ENCODE measurements at places on chromosomes 12 and 14.

- DNase-seq: no peak
Measured at GRCh38 chr12:53053218-53054111, 3.6 kb downstream of the TNS2 start.

- no peak for DNase-seq
Measured at GRCh38 chr14:72700338-72701236, 193.3 kb downstream of the DPF3 start.

GRCh38 chr14:56235388-56235787, 117.2 kb downstream of the PELI2 start:
- no peak for DNase-seq

DNA sequence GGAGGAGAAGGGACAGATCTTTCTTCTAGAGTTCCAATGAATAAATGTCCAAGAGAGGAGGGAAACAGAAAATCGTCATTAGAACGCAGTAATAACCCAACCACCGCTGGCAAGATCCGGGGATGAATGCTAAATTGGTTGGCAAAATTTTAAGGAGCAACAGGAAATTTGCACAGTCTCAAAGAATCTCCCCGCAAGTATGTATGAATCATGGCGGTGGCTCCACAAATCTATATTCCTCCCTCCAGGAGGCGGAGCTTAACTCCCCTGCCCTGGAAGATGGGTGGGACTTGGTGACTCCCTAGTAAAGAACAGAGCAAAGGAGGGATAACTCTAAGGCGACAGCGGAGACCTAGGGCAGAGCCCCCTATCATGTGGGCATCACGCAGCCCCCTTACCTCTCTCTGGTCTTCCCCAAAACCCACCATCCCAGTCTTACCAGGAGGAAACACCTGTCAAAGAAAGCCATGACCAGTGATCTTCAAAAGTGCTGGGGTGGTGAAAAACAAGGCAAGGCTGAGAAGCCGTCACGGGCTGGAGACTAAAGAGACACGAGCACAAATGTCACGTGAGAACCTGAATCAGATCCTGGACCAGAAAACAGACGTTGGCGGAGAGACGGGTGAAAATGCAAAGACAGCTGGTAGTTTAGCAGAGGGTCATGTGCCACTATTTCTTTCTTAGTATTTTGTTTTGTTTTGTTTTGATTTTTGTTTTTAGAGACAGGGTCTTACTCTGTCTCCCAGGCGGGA, 125.8 kb downstream of the NCOR2 start:
- DNase-seq: peak; percentile 97

DNA sequence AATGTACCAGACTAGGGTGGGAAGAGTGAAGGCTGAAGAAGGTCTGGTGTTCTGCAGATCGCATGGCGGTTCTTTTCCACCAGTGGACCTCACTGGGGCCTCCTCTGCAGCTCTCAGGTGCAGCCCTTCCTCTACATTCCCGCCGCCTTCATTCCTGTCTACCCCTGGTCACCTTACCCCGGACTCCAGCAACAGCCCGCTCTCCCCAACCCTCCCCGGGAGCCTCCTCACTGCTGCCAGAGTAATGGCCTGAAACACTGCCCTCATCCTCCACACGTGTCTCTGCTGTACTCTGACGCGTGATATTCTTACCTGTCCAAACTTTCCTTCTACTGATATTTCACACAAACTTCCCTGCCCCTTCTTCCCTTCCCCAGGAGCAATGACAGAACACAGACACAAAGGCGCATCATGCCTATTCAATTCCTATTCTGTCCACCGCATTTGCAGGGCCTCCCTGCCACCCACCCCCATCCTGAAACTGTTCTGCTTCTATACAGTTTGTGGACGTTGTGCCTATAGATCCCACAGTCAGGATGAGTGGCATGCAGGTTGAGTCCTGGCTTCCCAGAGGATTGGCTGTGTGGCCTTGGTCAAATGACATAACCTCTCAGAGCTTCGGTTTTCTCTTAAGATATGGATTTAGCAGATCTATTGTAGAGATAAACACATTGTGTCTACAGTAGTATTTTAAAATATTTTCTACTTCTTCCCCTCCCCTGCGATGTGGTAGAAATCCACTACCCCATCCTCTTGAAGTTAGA, 1.7 kb upstream of the NUAK1 start:
- no peak for DNase-seq

DNA sequence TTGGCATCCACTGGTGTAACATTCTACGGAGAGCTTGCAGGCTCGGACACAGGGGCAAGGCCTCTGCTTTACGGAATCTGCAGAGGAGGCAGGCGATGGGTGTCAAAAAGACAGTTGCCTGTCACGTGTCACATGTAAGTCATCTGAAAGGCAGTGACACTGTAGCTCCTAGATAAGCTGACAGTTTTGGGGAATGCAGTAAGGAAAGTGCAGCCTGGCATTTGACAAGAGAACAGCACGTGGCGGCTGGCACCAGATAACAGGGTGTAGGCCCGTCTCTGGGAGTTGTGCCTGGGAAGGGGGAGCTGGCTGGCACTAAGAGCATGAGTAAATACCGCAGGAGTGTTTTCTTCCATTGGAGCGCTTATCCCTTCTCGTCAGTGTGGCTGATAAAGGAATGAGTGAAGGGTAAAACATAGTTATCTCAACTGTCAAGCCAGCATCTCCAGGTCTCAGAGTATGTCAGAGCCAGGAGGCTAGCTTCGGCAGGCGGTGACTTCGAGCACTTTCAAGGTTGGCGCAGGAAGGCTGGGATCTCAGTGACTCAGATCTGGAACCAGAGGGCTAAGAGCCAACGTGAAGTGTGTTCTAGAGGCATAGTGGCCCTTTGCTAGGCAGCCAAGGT, 26.1 kb downstream of the ADCK1 start:
- no peak for DNase-seq

- no peak for DNase-seq
Measured at GRCh38 chr12:25266497-25266896, 15.8 kb upstream of the KRAS start.

DNA sequence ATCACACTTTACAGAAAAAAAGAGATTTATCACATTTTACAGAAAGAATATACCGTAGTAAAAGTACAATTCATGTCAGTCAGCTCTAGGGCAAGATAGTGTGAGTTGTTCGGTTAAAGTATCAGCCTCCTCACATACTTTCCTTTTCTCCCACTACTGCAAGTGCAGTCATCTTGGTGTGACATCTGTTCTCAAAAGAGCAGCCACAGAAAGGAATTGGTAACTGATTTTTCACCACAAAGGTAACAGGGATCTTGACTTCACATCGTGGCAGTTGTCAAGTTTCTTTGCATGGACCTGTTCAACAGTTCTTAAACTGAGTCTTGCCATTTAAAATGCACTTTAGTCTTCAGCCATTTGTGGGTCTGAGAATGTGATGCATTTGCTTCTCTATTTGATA, 5.0 kb upstream of the E2F7 start:
- DNase-seq: no peak

DNA sequence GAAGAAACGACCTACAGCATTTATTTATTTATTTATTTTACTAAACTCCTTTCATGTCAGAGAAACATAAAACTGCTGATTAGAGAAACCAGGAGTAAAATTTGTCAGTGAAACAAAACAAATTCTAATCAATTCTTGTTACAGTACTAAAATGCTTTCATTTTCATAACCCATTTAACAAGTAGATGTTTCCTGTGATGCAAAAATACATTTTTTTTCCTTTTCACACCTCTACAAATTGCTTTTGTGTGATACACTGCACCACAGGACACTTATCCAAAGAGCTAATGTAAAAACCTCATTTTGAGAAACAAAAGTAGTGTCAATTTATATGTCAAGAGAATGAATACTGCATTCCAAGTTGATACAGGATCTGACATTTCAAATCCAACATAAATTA, 155.1 kb downstream of the SYT1 start:
- no peak for DNase-seq

- DNase-seq: no peak
Measured at GRCh38 chr12:123928274-123928865, 44.3 kb downstream of the CCDC92 start.

GRCh38 chr12:116264525-116265070, 12.9 kb downstream of the MED13L start:
- no peak for DNase-seq

DNA sequence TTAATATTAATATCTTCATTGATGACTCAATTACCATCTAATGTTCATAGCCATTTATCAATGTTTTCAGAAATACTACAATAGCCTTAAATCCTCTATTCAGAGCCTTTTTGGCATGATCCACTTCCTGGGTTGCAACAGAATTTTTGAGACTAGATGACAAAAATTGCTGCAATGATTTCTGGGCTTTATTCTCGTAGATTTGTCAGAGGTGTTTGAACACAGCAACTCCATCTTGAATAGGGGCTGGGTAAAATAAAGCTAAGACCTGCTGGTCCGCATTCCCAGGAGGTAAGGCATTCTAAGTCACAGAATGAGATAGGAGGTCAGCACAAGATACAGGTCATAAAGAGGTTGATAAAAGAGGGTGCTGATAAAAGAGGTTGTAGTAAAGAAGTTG, 165.8 kb upstream of the CNOT2 start:
- no peak for DNase-seq

GRCh38 chr12:12427568-12427967, 70.7 kb downstream of the BORCS5 start:
- no peak for DNase-seq

DNA sequence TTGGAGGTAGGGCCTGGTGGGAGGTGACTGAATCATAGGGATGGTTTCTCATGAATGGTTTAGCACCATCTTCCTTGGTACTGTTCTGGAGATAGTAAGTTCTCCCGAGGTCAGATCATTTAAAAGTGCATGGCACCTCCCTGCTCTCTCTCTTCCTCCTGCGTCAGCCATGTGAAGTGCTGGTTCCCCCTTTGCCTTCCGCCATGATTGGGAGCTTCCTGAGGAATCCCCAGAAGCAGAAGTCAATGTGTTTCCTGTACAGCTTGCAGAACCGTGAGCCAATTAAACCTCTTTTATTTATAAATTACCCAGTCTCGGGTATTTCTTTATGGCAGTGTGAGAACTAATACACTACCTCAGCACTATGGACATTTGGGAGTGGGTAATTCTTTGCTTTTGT, 4.8 kb upstream of the LGMN start:
- DNase-seq: no peak

DNA sequence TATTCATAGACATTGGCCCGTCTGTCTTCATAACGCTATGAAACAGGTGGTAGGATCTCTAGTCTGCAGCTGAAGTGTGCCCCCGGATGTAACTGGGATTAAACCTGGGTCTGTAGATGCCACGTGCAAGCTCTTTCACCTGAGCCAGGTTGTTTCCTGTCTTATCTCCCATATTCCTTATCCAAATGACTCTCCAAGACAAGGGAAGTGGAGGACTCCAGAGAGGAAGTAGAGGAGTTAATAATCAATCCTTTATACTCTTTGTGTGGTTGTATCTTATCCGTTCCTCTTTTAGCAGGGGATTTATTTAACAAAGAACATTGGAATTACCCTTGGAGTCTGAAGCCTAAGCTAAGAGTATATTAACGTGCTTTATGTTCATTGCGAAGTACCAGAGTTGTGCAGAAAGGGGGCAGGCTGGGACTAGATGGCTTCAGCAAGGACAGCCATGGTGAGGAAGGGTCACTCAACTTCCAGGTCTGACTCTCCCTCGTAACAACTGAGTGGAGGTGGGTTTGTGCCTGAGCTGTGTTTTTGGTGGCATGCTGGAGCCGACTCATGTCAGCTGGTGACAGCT, 82.8 kb downstream of the RIN3 start:
- no peak for DNase-seq

DNA sequence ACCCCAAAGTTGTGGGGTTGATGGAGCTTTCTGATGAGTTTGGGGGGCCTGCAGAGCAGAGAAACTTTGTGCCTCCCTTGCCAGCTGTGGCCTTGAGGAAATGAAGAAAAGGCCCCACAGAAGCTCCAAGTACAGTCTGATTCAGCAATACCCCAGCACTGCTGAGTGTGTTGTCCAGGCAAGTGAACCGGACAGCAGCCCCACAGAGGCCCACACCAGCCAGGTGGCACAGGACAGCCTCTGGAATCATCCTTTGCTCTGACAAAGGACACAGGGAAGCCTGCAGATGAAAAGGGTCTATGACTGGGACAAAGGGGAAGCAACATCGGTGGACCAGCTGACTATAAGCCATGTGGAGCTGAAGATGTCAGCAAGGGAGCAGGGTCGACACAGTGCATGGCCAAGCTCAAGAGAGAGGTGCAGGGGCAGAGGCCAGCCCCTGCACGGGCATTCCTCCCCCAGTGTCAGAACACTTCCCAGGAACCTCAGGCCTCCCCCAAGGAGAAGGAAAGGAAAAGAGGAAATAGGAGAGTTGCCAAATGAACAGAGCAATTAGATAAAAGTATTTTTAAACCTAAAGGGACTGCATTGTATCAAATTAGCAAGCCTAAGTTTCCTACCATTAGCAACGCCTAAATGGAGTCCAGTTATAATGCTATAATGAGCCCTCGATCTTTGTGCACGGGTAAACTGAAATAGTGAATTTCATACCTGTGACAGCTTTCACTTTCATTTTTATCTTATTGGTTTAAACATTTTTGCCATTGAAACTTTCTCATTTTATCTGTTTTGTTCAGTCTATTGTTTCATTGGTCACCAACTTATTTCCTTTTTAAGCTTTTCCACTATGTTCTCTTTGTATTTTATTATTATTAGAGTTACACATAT, 46.3 kb upstream of the PTGDR start:
- no peak for DNase-seq

- no peak for DNase-seq
Measured at GRCh38 chr12:65162609-65163008, 6.8 kb upstream of the LEMD3 start.

- no peak for DNase-seq
Measured at GRCh38 chr12:32171211-32171610, 64.6 kb downstream of the BICD1 start.

GRCh38 chr14:105223260-105223659, 25.1 kb upstream of the BTBD6 start:
- peak; percentile 80 for DNase-seq

DNA sequence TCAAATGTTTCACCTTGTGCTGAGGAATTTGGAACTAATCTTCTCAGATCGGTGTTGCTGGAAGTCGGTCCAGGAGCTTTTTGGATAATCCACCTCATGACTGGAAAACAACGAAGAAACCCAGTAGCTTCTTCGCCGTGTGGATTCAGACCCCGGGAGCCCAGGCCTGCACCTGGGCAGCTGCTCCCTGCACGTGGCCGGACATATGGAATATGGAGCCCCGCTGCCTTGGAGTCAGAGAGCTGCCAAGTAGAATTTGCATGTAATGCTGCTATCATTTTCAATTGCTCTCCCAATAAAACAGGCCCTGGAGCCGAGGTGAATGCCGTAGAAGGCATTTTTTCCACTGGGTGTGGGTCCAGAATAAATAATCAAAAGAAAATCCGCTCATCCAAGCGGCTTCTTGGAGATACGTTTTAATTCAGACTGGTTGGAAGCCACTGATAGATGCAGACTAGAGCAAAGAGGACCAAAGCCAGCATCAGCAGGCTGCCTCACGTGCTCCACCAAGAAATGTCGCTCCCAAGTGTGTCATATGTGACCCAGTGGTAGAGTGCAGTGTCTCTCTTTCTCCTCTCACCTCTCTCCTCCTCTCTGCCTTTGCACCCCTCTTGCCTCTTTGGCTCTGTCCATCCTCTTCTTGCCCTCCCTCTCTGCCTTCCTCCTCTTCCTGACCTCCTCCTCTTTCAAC, 115.3 kb downstream of the ZNF664 start:
- DNase-seq: no peak

All from astrocyte of the spinal cord (primary cell).